Activated CD4-positive, alpha-beta T cell treated with anti-CD3 and anti-CD28 coated beads for 4 hours (primary cell): ENCODE measurements at places on chromosomes 2 and 18.
A peak's percentile ranks its signal among the peaks of the same experiment; 100 is the strongest.

DNA sequence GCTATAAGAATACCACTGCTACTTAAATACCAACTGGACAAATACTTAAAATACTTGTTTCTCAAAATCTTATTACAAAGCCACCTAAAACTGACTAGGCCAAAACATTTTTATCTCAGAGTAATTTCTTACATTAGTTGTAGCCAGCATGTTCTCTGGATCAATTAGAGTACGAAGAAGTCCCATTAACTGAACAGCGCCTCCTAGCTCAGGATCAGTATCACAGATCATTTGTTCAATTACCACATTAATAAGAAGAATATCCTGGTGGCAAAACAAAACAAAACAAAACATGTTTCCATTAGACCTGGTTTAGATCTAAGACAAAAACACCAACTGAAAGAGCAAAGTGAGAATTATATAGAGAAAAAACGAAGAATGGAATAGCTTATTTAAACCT lies 36.0 kb downstream of the PPP4R3B start:
- no peak for DNase-seq

DNA sequence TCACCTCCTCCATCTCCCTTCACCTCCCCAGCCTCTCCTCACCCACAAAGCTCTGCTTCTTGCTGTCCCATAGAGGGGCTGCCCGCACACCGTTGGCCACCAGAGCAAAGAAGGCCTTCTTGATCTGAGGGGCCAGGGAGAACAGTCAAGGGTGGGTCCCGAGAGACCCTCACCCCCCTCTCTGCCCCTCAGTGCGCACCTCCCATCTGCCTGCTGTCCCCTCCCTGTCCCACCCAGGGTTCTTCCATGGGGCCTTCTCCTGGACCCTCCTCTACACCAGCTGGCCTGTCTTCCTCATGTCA lies 3.2 kb downstream of the PRKAG3 start:
- no peak for DNase-seq

GRCh38 chr2:18074476-18074875 lies 196.0 kb downstream of the KCNS3 start:
- DNase-seq = no peak

- no peak for DNase-seq
Observed at GRCh38 chr2:140138736-140139135, 1358.5 kb upstream of the NXPH2 start.

GRCh38 chr2:29014811-29015421 lies 33.8 kb downstream of the TOGARAM2 start:
- DNase-seq = peak; percentile 65

GRCh38 chr2:26883956-26884355 lies 36.0 kb downstream of the DPYSL5 start:
- no peak for DNase-seq

DNA sequence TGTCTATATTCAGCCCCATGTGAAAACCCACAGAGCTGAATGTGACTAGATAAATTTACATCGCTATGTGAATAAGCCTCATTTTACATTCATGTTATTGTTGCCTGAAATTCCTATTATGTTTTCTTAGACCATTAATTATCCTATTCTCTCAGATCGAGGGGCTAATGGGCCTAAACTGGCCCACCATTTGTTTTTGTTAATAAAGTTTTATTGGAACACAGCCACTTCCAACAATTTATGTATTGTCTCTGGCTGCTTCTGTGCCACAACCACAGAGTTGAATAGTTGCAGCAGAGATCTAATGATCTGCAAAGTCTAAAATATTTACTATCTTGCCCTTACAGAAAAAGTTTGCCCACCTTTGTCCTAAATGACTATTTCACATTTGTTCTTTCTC lies 61.0 kb downstream of the KLHL14 start:
- no peak for DNase-seq

GRCh38 chr2:188380280-188380679 lies 88.6 kb downstream of the GULP1 start:
- no peak for DNase-seq

DNA sequence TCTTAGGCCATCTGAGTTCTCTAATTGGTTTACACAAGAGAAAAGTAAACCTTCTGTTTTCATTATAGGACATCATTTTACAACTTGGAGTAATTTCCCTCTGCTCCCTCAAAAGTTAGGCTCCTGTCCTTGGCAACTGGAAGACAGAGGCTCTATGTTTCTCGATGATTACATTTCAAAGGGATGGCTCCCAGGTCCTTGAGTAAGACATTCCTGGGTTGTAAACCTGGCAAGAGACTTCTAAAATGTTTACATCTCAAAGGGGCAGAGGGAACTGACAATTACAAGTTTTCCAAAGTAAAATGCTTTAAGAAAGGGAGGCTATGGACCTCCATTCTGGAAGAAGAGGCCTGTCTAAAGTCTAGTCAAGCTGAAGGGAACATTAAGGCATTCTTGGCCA lies 268.3 kb upstream of the REG3G start:
- DNase-seq = no peak

DNA sequence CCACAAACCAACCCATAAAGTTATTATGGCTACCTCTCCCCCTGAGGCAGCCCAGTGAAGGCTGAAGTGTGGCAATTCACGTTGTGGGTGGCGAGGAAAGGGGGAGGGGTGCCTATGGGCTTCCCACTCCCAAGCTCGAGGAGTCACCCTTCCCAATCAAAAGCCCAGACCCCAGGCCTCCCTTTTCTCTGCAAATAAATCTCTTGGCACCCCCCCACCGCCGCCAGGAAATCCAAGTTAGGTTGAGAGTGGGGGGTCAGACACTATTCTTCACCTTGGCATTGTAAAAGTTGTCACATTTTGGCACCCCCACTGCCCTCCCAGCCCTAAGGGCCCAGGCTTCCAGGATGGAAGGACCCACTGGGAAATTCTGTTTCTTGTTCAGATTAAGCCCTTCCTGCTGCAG lies 6.9 kb downstream of the ANKRD53 start:
- no peak for DNase-seq

- no peak for DNase-seq
Observed at GRCh38 chr18:49647496-49648168, 85.8 kb downstream of the LIPG start.

DNA sequence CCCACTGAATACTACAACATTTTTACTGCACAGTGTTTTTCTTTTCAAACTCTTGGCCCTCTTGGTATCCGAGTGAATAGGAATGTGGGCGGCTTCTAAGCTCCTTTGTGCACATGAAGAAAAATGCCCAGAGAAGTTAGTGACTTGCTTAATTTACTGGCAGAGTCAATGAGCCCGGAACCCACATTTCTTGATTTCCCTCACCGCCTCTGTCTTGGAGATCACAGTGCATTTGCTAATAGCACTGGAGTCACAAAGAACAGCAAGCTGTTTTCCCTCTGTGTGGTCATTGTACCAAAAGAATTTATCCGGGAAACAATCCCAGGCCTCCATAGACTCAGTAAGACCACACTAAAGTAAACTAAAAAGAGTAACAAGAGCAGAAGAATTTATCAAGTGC lies 18.9 kb downstream of the STON1 start:
- no peak for DNase-seq

DNA sequence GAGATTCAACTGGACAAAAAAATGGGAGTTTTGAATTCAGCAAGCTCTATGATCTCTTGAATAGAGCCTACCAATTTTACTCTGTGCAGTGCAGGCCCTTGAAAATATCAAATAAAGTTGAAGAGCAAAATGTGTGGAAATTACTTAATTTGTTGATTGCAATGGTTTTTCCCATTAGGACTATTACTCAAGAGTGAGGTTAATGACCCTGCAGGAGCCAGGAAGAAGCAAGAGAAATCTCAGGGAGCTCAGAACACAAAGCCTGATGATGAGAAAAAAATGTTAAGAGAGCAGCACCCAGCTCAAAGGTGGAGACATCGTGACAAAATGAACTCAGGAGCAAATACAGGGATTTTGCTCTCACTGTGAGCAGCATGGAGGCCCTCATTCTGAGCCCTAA lies 337.6 kb upstream of the TRIB2 start:
- DNase-seq = no peak

DNA sequence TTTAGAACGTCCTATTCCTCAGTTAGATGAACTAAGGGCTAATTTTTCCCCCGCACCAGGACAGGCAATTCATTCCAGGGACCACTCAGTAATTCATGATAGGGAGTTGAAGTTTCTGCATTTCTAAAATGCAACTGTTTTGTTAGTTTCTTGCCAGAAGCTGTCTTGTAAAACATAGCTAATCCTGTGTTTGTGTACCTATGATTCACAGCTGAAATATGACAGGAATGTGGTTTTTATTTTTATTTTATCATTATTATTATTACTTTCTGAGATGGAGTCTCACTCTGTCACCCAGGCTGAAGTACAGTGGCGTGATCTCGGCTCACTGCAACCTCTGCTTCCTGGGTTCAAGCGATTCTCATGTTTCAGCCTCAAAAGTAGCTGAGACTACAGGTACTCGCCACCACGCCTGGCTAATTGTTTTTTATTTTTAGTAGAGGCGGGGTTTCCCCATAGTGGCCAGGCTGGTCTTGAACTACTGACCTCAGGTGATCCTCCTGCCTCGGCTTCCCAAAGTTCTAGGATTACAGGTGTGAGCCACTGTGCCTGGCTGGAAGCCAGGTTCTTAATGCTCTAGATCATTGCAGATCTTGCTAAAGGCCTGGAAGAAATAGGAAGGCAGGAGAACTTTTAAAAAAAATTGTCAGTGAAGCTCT lies 154.8 kb upstream of the FHL2 start:
- no peak for DNase-seq

DNA sequence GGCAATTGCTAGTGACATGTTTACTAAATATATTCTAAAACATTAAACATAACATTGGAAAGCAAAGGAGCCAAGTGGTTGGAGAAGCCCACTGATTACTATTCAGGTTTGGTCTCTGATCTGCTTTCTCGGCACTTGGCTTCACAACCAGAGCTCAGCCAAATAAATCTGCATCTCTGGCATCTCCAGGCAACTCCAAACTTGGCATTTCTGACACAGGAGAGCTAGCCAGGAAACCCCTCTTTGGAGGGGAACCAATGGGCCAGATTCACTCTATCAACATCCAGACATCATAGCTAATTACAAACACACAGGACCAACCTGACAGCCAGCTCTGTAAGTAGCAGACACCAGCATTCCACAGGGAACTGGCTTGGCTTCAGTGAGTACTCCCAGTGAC lies 150.3 kb upstream of the ETAA1 start:
- no peak for DNase-seq

- no peak for DNase-seq
Observed at GRCh38 chr18:76454418-76454817, 40.6 kb downstream of the ZNF516 start.

DNA sequence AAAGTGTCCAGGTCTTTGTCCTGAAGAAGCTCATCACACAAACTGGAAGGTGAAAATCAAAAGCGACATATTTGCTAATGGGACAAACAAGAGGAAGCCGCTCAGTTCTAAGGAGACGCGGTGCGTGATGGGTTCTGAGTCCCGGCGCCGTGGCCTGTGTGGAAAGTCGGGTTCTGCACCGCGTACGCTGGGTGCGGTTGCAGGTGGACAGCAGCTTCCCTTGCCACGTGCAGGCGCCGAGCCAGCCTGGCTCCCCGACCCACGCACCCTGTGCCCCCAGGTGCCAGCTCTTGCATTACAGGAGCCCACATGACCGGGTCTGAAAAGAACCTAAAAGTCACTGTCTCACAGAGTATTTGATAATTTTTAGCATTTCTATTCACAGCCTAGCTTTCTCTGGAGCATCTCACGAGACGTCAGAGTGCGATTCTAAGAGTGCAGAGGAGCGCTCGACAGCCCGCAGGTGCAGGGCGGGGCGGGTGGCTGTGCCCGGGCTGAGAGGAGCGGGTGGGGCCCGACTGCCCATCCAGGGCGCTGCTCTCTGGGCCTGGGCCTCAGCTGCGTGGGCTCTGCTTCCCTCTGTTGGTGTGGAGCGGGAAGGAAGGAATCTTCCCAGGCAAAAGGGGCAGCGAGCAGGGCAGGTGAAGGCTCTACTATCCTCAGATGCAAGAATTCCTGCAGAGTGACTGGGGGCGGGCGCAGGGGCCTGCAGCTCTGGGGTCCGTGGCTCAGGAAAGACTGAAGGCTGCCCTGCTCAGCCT lies 39.4 kb downstream of the MYT1L start:
- DNase-seq = no peak

DNA sequence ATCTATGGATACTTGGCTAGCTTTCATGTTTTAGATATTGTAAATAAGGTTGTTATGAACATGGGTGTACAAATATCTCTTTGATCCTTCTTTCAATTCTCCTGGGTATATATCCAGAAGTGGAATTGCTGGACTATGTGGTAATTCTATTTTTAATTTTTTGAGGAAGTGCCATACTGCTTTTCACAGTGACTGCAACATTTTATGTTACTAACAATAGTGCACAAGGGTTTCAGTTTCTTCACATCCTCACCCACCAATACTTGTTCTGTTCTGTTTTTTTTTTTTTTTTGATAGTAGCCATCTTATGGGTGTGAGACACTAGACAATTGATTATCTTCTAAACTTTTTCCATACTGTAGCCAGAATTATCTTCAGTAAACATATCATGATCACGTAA lies 17.3 kb upstream of the NEUROD1 start:
- no peak for DNase-seq

GRCh38 chr2:29165362-29166241 lies 50.4 kb downstream of the CLIP4 start:
- no peak for DNase-seq

DNA sequence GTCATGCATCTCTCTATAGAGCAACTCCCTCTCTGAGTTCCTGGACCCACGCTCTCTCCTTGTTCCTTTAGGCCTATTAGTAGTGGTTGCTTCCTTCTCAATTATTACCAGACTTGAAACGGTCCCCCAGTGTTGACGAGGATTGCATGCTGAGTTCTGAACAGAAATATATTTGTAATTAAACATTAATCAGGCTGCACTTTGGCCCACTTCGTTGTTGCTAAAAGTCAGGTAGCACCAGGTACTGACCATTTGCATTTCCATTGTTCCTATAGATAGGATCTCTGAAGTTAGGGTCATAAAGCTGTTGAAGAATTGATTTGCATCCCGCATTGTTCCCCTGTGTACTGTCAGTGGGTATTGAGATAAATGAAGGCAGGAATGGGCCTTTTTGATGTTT lies 36.9 kb upstream of the TTR start:
- DNase-seq = no peak

DNA sequence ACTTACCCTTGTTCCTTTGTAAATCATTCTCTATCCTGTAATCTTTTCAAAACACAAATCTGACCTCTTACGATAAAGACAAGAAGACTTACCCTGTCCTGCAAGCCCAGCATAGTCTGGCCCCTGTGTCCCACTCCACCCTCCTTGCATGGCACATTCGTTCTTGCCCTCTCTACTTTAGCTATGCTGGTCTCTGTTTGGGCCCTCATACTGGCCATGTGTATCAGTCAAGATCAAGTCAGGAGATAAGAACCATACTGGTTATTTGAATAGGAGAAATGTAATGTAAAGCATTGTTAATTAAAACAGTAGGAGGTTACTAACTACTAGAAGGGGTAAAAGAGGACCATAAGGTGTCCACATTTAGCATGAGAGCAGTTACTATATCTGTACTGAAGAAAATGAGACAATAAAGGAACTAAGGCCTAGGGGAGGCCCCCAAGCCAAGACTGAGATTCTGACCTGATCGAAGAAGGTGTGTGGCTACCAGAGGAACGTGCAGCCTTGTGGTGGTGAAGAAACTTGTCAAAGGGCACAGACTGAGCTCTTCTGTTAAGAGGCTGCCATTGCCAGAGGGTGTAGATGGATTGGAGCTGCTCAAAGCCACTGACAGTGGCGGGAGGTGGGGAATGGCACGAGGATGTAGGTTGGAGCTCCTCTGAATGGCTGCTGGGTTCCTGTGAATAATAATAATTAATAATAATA lies 80.8 kb downstream of the KCTD18 start:
- no peak for DNase-seq
